ENCODE measurements at places on chromosomes 3 and 15.

DNA sequence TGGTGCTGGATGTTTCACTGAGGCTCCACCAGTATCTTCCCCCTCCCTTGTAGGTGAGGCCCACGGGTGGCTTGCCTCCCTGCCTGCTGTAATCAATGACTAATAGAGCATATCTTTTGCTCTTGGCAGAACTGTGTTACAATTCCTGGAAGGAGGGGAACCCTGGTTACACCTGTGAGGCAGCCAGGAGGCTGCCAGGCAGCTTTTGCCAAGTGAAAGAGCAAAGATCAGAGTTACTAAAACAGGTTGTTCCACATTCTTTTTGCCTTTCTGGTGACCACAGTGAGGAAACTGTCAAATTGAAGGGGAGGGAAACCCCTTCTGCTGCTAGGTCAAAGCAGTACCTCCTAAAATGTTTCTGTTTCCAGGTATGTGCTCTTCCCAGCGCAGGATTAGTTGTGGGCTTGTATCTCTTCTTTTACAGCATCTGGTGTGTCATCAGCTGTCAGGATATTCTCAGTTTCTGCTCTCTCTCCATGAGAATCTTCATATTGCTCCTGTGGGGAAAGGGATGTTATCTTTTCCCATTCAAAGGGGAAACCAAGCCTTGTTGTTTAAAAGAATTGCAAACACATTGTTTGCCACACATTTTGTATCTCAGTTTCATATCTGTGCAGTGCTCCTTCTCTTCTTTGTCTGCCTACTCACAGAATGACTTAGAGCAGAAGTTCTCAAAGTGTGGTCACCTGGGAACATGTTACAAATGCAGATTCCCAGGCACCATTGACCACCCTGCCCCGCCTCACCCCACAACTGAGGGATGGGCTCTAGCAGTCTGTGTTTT, 137.4 kb upstream of the UMPS start:
- no peak for DNase-seq

GRCh38 chr3:40971191-40972168, 227.8 kb upstream of the CTNNB1 start:
- peak; percentile 34 for DNase-seq

GRCh38 chr3:126956866-126957650, 25.9 kb upstream of the PLXNA1 start:
- no peak for DNase-seq

DNA sequence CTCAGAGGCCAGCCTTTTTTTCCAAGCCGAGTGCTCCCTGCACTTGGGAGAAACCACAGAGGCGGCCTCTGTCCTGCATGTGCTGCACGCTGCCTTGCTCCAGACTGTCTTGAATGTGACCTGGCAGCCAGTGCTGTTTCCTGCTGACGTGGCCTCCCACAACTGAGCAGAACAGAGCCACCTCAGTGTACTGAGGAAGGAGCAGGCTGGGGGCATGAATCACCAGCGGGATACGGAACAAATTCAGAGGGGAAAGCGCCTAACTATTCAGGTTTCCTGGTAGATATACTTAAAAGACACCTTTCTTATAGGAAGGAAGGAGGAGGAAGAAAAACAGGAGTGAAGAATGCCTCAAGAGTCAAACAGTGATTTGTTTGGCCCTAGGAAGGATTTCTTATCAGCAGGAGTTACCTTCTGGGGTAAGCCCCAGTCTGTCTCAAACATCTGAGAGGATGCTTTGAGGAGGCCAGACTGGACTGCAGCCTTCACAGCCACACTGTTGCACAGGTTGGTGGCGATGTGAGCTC, 114.0 kb downstream of the FNDC3B start:
- DNase-seq, result no peak

GRCh38 chr3:27194861-27195483, 174.2 kb downstream of the NEK10 start:
- DNase-seq, result no peak

GRCh38 chr15:80419546-80419945, 15.4 kb downstream of the ARNT2 start:
- no peak for DNase-seq

GRCh38 chr3:155853214-155854140, 750 bp downstream of the SLC33A1 start:
- no peak for DNase-seq

DNA sequence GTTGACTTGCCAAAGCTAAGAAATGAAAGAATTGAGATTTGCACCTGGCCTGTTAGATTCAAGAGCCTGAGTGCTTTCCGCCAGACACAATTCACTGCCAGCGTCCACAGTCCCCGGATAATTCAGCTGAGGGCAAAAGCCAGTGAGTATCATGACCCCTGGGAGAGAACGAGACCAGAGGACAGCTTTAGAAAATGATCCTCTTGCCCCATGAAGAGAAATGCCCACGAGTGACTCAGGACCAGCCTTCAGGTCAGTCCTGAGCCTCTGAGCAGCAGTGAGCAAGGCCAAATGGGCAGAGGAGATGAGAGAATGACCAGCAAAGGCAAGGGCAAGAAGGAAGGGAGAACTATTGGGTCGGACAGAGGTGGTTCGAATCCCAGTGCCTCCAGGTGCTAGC, 273.5 kb downstream of the FAM43A start:
- no peak for DNase-seq

- DNase-seq, result no peak
Measured at GRCh38 chr3:13528217-13528867, 20.6 kb upstream of the FBLN2 start.

- DNase-seq, result no peak
Measured at GRCh38 chr15:68047826-68048225, 6.3 kb upstream of the PIAS1 start.

All from NCI-H187 treated with DMSO at 0.1 percent for 48 hours (cell line).